ENCODE measurements at places on chromosomes 13 and 19. TPM values are rescaled to one million over a fixed set of nuclear protein-coding genes. Genes with fewer than 3 reads are reported as not detected.

DNA sequence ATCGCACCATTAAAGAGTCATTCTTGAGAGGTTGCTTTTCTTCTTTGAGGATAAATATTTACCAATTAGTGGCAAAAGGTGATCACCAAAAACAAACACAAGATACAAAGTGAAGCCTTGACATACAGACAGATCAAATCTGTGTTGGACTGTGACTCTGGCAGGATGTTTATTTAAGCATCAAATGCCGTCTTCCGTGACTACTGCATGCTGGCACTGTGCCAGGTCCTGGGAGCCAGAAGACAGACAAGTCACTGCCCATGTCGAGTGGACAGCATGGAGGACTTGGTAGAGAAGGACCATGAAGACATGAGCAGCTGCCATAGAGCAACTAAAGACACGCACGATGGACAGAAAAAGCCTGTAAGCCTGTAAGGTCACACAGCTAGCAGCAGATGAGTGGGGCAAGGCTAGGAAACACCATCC is 92.8 kb upstream of the FARP1 start:
- peak; percentile 18 for DNase-seq

DNA sequence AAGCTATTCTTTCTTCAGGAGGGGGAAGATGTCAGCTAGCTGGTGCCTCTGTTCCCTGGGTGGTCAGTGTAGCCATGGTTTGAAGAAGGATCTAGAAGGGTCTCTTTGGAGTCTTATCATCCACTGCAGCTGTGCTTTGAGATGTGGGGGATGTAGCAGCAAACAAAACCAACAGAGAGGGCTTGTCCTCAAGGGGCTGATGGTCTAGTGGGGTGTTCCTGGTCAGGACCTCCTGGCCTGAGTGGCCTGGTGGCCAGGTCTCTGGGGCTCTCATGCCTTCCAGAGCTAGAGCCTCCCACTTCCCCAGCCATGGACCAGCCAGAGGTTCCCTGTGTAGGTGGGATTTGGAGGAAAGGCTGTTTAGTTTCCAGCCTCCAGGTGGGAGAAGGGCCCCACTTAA is 40.3 kb downstream of the LYL1 start:
- DNase-seq: no peak

- DNase-seq: no peak
Measured at GRCh38 chr13:101845245-101846020, 393.0 kb downstream of the ITGBL1 start.

The ZNF426 gene
- 21.4 TPM for polyA plus RNA-seq

The PSG4 gene
- 0.08 TPM for polyA plus RNA-seq

The ZNF460 gene
- 5.2 TPM for polyA plus RNA-seq

The FRY gene
- polyA plus RNA-seq: 50.3 TPM

GRCh38 chr19:9757544-9758501 is 10.7 kb downstream of the ZNF846 start:
- no peak for DNase-seq

DNA sequence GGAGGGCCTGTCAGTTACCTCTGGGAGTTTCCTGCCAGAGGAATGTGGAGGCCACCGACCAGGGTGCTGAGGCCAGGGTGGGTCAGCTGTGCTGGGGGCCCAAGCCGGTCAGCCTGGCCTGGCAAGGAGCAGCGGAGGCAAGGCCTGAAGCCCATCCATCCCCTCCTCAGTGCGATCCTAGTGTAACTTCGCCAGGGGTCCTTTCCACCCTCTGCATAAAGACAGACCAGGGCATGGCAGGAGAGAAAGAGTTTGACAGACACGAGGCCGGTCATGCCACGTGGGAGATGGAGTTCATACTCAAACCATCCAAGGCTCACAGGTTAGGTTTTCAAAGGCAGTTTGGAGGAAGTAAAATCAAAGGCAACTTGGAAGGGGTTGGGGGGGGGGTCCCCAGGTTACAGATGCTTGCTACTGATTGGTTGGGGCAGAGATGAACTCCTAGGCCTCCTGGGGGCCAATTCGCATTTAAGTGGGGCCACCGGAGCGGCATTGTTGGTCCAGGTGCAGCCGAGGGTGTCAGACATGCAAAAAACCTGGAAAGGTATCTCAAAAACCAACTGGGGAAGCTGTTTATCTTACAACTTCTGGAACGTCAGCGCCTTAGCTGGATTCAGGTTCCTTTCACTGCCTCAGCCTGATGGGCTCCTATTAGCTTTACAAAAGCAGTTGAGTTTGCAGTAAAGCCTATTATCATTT is 36.8 kb upstream of the DPRX start:
- DNase-seq: no peak

The GFY gene
- polyA plus RNA-seq: not detected

DNA sequence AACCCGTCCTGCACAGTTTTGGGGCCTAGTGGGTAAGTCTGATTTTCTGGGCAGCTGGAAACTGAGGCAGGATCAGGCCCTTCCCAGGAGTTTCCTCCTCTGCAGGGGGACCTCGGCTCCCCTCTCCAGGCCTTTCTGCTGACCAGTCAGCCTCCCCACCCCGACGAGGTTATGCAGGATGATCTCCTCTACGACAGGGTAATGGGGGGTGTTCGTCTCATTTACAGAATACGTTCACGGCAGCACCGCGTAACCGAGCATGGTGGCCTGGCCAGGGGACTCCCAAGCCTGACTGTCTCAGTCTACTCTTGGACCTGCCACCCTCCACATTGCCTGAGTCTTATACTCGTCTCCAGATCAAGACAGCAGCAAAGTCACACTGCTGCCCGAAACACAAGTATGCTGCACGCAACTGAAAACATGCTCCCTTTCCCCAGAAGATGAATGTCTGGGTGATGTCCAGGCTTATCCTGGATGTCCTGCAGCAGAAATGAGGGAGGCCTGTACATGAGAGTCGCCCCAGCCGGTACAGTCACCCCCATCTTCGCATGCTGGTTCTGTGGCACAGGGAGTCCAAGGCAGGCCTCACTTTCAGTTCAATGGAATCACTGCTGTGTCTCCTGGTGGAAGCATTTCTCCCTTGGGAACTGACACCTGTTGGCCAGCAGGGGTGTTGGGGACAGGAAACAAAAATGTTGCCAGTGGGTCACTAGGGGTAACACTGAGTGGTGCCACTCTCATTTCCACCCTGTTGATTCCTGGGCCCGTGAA is 120.8 kb downstream of the SOX1 start:
- DNase-seq: no peak

DNA sequence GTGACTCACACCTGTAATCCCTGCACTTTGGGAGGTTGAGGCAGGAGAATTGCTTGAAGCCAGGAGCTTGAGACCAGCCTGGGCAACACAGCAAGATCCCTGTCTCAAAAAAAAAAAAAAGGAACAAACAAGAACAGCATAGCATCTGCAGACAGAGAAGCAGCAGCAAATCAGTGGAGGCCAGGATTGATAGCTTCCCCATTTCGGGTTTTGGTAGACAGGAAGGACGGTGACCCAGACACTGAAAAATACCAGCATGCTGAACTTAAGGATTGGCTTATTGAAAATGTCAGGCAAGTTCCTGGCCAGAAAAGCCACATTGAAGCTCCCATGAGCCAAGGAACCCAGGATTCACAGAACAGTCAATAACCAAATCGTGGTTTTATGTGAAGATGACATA is 3.0 kb downstream of the ZNF490 start:
- DNase-seq: no peak

DNA sequence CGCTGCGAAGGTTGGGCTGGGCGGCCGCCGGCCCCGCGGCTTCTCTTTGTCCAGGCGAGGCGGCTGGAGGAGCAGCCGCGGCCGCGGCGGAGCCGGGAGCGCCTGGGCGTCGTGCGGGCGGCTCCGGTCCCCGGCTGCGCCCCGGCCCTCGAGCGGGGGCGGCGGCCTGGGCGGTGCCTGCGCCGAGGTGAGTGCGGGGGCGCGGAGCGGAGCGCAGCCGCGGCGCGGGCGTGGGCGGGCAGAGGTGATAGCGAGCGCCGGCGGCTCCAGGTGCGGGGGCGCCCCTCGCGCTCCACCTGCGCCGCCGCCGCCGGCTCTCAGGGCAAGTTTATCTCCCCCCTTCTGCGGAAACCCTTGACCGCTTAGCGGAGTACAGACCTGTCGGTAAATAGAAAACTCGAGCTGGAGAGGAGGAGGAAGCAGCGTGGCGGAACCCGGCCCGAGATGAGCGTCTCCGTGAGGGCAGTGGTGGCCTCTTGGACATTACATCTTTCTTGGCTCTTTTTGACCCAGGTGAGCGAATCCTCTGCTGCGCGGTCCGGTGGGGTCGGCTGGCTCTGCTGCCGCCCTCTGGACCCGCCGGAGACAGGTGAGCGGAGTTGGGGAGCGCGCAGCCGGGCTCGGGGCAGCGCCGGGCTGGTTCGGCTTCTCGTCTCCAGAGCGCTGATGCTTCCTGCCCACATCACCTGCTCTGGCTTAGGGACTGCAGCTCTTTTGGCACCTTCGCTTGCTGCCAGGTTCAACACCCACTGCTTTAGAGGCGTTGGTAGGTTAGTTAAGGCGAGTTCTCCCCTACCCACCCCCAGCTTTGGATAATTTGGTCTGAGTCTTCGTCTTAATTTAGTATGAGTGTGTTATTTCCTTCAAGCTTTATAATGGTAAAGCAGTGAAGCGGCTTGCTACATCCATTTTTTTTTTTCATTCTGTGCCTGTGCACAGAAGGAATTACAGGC is at the start of gene MTUS2:
MTUS2 (plus strand) TSS at position 241 of the 953 bp plus-strand sequence.
- DNase-seq: peak; percentile 6

- no peak for DNase-seq
Measured at GRCh38 chr13:113046883-113047244, 58.7 kb upstream of the F7 start.

DNA sequence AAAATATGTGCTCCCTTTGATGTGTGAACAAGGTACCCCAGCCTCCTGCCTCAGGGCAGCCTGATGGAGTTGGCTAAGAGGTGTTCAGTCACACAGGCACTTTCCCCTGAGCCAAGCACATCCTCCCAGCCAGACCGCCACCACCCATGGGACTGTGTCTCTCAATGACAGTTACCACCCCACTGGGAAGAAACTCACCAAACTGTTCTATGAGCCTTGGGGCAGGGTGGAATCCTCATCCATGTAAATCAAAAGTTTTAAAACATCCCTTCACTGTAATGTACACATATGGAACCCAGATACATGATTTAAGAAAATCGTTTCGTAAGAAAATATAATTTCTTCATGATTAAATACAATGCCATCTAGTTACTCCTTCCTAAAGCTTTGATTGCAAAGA is 138.4 kb upstream of the LSM14A start:
- DNase-seq: no peak

DNA sequence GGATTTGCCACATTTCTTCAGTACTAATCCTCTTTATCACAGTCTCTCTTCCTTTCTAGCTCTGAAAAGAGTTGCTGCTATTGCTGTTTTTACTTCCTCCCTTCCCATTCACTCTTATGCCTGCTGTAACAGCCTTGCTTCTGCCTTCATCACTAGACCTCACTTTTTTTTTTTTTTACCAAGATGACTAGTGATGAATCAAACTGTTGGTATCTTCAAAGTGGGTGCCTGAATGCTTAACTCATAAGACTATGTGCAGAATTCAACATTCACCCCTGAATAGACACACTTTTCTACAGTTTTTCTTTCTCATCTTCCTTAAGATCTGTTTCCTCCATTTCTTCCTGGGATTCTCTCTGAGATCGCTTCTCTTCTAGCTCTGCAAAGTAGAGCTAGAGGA is 217.2 kb upstream of the HTR2A start:
- no peak for DNase-seq

GRCh38 chr19:56109226-56109625 is 11.9 kb downstream of the ZNF787 start:
- no peak for DNase-seq

The BSG gene
- 275 TPM for polyA plus RNA-seq

The OR4F17 gene
- not detected for polyA plus RNA-seq

The MVB12A gene
- polyA plus RNA-seq: 73.5 TPM

DNA sequence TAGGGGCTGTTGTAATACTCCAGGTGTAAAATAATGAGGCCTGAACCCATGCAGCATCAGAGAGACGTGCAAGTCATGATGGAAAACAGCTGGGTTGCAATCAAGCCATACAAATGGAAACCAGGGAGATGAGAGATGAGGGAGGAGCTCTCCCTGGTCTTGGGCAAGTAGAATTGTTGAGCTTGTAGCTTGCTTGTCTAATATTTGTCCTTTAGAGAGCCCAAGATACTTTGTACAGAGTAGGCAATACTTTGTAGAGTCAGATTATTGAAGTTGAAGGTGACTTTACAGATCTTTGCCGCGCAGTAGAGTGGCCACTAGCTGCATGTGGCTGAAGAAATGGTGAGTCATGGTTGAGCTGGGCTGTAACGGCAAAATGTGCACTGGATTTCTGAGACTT is 8.3 kb downstream of the ATP8A2 start:
- no peak for DNase-seq

GRCh38 chr13:97858161-97858560 is 95.3 kb upstream of the IPO5 start:
- DNase-seq: no peak

GRCh38 chr13:78022164-78022877 is 103.7 kb upstream of the EDNRB start:
- DNase-seq: no peak

The PCP2 gene
- 1.2 TPM for polyA plus RNA-seq

- no peak for DNase-seq
Measured at GRCh38 chr13:65836066-65836465, 1394.1 kb downstream of the PCDH9 start.

GRCh38 chr19:531753-532560 is at the start of gene CDC34:
Gene CDC34, plus strand, starts transcription at chr19:531760. Its CDS starts 172 bp downstream, at chr19:531932.
- DNase-seq: no peak

DNA sequence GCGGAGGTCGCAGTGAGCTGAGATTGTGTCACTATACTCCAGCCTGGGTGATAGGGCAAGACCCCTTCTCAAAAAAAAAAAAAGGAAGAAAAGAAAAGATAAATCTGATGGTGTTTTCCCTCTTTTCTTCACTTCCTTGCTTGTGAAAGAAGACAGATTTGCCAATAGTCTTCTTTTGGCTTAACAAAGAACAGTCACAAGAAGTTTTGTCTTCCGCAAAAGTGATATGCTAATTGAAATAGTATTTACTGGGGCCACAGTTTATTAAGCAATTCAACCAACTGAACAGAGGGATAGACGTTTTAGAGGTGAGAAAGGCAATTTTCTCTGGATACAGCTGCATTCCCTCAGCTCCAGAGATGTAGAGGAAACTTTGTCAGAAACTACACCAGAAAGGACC is 22.9 kb upstream of the PLAUR start:
- DNase-seq: no peak

The ZNF415 gene
- 21.3 TPM for polyA plus RNA-seq

The SSC5D gene
- 15.6 TPM for polyA plus RNA-seq

DNA sequence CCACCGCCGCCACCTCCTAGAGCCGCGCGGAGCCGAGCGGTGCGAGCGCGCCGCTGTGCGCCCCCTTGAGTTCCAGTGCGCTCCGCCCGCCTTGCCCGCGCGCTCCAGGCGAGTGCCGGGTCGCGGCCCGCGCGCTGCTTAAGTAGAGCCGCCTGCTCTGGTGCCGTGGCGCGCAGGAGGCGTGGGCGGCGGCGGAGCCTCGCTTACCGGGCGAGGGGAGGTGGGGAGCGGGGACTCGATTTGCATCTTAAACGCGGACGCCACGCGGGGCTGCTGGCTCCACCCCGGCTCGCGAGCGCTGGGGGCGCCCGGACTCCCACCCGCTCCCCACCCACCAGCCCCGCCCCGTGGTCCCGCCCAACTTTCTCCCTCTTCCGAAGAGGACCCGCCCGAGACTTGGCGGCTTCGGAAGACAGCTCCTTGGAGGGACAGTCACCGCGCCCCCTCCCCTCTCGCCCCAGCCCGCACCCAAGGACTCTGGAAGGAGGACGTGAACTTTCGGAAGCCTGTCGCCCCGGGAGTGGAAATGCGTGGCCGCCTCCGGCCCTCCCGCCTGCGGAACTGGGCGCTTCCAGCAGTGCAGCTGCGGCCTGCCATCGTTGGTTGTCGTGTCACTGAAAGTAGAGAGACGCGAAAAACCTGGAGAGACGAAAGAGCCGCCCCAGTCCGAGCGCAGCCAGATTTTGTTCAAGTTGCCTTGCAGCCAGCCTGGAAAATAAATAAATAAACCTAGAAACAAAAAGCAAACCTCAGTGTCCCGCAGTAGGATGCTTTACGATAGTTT is at the start of gene KCTD12:
KCTD12 (minus strand) TSS at position 114 of the 784 bp plus-strand sequence. CDS start 257 bp downstream, outside the sequence.
- DNase-seq: peak; percentile 95

Data from right lung (tissue), 10 donors.